ENCODE measurements at places on chromosomes 5 and 9. TPM values are rescaled to one million over a fixed set of nuclear protein-coding genes. Genes with fewer than 3 reads are reported as not detected.

- no peak for DNase-seq
Observed at GRCh38 chr5:138560971-138561370, 14.2 kb downstream of the HSPA9 start.

- DNase-seq, result no peak
Observed at GRCh38 chr5:117955831-117956230, 1032.5 kb downstream of the DTWD2 start.

DNA sequence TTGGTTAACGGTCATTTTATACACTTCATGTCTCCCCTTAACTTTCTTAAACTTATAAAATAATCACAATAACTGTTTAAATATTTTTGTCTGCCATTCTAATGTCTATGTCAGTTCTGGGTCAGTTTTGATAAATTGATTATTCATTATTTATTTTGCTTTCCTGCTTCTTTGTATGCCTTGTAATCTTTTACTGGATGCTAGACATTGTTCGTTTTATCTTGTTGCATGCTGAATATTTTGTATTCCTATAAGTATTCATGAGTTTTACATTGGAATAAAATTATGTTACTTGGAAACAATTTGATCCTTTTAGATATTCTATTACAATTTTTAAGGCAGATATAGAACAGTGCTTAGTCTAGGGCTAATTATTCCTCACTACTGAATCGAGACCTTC is 952.0 kb downstream of the NR2F1-AS1 start:
- no peak for DNase-seq

DNA sequence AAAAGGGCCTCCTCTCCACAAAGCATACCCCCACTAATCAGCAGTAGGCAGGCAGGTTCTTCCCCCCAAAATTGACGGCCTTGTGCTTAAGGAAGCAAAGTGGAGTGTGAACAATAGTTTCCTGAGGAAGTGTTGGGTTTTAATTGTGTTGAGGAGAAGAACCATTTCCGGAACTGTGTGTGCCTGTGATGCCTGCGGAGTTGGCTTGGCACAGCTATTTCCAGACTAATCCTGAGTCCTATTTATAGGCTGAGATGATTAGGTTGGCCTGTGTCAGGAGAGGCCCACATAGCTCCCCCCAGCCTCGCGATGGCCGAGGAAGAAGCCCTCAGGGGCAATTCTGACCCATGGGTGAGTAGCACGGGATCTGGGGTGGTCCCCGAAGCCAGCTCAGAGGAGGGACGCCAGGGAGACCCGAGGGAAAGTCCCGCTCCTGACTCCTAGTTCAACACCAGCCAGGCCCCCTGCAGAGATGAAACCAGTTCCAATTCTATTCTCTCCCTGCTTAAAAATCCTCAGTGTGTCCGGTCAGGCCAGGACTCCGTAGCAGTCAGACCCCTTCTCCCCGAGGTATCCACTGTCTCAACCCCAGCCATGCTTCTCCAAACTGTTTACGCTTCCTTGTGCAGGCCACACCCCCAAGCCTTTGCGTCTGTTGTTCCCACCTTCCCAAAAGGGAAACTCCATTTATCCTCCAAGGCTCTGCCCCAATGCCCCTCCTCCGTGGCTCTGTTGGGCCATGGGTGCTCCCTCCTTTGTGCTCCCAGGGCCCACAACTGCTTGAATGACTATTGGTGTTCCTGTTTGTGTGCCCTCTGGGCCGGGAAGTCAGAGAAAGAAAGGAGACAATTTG is 18.1 kb downstream of the GSN start:
- no peak for DNase-seq

DNA sequence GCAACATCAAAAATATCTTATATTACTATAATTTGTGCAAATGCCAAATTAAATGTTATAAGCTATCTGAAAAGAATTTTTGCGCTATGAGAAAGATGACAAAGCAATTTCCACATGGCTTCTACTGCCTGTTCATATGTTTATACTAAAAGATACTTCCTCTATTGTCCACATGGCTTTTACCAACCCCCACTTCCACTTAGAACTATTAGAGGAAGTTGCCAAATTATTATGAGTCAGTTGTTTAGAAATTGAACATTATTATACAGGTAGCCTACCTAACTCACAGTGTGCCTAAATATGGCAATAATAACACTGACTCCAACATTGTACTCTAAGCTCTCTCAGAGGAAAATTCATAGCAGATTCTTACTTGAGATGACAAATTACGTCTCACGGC is 37.6 kb upstream of the SLC27A6 start:
- no peak for DNase-seq

GRCh38 chr5:139600336-139600949 is 39.3 kb downstream of the UBE2D2 start:
- DNase-seq, result no peak

Gene STKLD1
- not detected for total RNA-seq

Gene TMEM174
- total RNA-seq, result not detected

Gene IRX1
- 0.17 TPM for total RNA-seq

GRCh38 chr9:70868041-70868440 is 253.4 kb downstream of the TRPM3 start:
- DNase-seq, result no peak

Gene HNRNPH1
- total RNA-seq, result 369 TPM
